G401 (cell line): ENCODE measurements at places on chromosomes 13 and 19. TPM values are rescaled to one million over a fixed set of nuclear protein-coding genes. Genes with fewer than 3 reads are reported as not detected.

DNA sequence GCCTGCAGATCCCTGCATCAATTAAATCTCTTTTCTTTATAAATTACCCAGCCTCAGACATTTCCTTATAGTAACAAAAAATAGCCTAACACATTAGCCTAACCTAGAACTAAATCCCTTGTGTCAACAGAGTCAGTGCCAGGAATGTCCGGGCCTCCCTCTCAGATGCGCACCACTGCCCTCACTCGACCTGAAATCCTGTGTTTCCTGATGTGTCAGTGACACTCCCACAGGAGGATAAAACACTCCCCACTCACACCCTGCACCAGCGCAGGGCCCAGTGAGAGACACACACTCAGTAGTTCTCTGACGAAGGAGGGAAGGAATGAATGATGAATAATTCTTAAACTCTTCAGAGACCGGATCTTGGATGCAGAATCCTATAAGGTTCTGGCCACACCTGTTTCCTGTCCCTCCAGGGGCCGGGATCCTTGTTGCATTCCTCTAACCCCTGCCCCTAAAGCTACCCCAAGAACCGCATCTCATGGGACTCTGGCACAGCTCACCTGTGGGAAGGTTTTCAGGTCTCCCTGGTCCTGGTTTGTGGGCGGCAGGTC, 3.1 kb downstream of the CEACAM3 start:
- DNase-seq, result no peak

DNA sequence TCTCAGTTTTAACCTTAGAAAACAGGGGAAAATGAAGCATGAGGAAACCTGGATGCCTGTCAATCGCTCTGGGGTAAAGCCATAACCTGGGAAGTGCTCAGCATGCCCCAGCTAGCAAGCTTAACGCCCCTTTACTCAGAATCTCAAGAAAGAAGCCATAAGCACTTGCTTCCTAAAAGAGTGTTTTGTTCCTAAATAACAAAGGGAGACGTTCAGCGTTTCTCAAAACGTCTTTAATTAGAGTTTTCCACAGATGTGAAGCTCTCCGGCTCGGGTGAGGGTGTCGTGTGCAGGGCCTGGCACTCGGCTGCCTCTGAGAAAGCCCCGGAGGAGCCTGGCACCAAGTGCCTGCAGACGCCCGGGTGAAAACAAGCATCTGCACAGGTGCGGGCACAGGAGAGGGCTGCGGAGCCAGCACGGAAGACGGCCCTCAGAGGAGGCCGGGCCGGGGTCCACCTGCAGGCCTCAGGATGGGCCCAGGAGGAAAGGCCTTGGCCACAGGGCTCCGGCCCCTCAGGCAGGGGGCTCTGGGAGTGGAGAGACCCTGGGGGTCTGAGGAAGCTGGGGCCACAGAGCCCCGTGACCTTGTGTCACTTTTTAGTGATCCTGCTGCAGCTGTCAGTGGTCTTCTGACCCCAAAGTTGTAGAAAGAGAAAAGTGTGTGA, 6.2 kb downstream of the GAS6 start:
- DNase-seq, result no peak

DNA sequence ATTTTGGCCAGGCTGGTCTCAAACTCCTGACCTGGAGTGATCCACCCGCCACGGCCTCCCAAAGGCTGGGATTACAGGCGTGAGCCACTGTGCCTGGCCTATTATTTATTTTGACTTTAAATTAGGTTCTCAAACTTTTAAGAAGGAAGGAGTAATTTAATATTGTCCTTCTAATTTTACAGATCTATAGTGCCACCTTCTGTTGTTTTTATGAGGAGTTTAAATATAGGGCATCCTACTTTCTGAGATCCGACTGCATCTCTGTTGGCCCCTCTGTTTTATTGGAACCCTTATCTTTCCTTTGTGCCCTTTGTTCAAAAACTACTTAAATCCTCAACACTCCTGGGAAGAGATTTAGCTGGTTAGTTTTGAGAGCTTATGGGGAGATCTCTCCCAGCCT, 25.4 kb upstream of the ZMYM5 start:
- DNase-seq, result no peak

GRCh38 chr13:32175943-32176342, 139.2 kb downstream of the ZAR1L start:
- DNase-seq, result no peak

The ZNF480 gene
- total RNA-seq, result 4.9 and 9.1 TPM in 2 replicates

The TPTE2 gene
- total RNA-seq, result not detected in 2 replicates

The PSG6 gene
- total RNA-seq, result 6.1 and 20.4 TPM in 2 replicates

The LILRB3 gene
- total RNA-seq, result 0.74 and 0.81 TPM in 2 replicates

The PSG7 gene
- 31.0 and 50.0 TPM in 2 replicates for total RNA-seq

The TNFRSF19 gene
- not detected in 2 replicates for total RNA-seq

The F7 gene
- not detected in 2 replicates for total RNA-seq

The CEACAM20 gene
- total RNA-seq, result not detected in 2 replicates

The KASH5 gene
- total RNA-seq, result not detected in 2 replicates
